ENCODE measurements at places on chromosomes 4 and X. TPM values are rescaled to one million over a fixed set of nuclear protein-coding genes. Genes with fewer than 3 reads are reported as not detected.

The PAGE4 gene
- not detected for total RNA-seq

DNA sequence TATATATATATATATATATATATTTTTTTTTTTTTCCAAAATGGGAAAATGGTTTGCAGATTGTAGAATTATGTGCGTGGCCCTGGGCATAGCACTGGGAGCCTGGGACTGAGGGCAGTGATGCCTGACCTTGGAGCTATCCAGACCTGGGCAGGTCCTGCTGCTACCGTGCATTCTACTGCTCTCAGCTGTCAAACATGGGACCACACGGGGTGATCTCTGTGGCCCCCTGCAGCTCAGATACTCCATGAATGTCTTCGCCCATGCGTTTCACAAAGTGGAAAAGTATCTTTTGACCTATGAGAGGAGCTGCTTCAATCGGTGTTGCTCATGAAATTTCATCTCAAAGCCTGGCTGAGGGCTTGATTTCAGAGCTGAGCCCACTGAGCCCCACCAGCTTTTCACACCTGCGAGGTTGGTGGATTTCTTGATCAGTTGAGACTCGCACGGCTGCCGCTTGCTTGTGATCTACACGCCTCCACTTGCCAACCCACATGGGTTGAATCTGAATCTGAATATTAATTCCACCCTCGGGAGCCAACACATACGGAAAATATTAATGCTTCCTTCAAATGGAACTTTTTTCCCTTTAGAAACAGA is 35.7 kb downstream of the ING2 start:
- no peak for DNase-seq

DNA sequence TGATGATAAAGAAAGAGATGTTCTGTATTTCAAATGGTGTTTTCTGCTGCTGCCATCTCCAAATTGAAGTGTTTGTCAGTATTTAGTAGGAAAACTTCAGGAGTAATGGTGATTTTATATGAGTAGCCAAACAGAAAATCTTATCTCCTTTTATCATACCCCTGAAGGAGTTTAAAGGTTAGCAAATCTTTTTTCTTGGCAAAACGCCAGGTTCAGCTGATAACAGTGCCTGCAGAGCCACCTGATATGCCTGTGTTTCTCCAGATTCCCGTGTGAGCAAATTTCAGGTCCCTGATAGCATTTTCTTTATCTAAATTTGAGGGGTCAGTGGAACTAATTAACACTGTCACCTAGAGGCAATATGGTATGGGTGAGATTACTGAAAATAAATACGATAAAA is 65.8 kb upstream of the ETNPPL start:
- no peak for DNase-seq

- no peak for DNase-seq
Observed at GRCh38 chrX:111039606-111040005, 56.4 kb upstream of the PAK3 start.

GRCh38 chrX:22118161-22118830 is 86.2 kb downstream of the PHEX start:
- DNase-seq: no peak
